ENCODE measurements at places on chromosomes 7 and 10.

GRCh38 chr7:111958896-111959295 is 247.3 kb downstream of the DOCK4 start:
- DNase-seq: no peak
- H3K27ac ChIP-seq: no peak overlapping the region
- no peak overlapping the region for H3K4me3 ChIP-seq
- no peaks in the 10 kb centered on the region for H3K36me3 ChIP-seq
- no peaks in the 10 kb centered on the region for H3K4me1 ChIP-seq
- no peaks in the 10 kb centered on the region for H3K27me3 ChIP-seq

- H3K36me3 ChIP-seq: no peaks in the 10 kb centered on the region
- H3K4me1 ChIP-seq: no peaks in the 10 kb centered on the region
- H3K27me3 ChIP-seq: no peaks in the 10 kb centered on the region
- H3K4me3 ChIP-seq: no peak overlapping the region
- H3K27ac ChIP-seq: no peak overlapping the region
These were observed 65.3 kb downstream of the ALOX5 start for GRCh38 chr10:45439365-45439764.

- no peak overlapping the region for H3K27ac ChIP-seq
- H3K27me3 ChIP-seq: no peaks in the 10 kb centered on the region
- no peak for DNase-seq
- no peak overlapping the region for H3K4me3 ChIP-seq
- no peaks in the 10 kb centered on the region for H3K36me3 ChIP-seq
These were observed 63.8 kb downstream of the PAPSS2 start for GRCh38 chr10:87723500-87723899.

- H3K4me1 ChIP-seq: no peaks in the 10 kb centered on the region
- no peak for DNase-seq
- H3K27ac ChIP-seq: no peak overlapping the region
- no peak overlapping the region for H3K4me3 ChIP-seq
These were observed 101.2 kb downstream of the DNMBP start for GRCh38 chr10:99908512-99908911.

- no peaks in the 10 kb centered on the region for H3K27me3 ChIP-seq
- H3K4me3 ChIP-seq: peak overlapping the region; percentile 55
- H3K4me1 ChIP-seq: peaks cover 6% of the 10 kb centered on the region
- no peaks in the 10 kb centered on the region for H3K36me3 ChIP-seq
- peak; percentile 66 for DNase-seq
- H3K27ac ChIP-seq: no peak overlapping the region
These were observed 85.8 kb upstream of the EGFR start for GRCh38 chr7:54932818-54933543.

DNA sequence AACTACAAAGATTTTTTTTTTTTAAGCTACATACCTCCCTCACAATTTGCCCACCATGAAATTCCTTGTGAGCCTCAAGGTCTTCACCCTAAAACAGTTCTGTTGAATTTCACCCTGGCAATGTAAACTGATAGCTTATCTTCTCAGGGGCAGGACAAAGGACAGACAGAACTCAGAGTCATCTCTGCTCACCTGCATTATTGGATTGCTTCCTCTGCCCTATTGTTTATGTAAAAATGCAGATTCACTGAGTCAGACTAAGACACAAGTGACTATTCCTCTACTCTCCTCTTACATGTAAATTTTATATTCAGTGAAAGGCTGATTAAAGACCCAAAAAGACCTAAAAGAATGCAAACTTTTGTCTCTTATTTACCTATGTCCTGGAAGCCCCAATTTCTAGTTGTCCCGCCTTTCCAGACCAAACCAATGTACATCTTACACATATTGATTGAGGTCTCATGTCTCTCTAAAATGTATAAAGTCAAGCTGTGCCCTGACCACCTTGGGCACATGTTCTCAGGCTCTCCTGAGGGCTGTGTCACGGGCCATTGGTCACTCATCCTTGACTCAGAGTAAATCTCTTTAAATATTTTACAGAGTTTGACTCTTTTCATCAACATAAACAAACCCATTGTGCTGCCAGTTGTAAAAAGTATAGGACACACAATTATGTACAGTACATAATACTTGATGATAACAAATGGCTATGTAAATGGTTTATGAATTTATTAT is 440.2 kb downstream of the HTR7 start:
- no peak for DNase-seq
- H3K4me1 ChIP-seq: no peaks in the 10 kb centered on the region
- no peak overlapping the region for H3K27ac ChIP-seq
- H3K4me3 ChIP-seq: no peak overlapping the region

GRCh38 chr10:98208925-98209324 is 59.1 kb downstream of the LOXL4 start:
- no peak overlapping the region for H3K27ac ChIP-seq
- no peak overlapping the region for H3K4me3 ChIP-seq
- no peak for DNase-seq
- no peaks in the 10 kb centered on the region for H3K36me3 ChIP-seq
- no peaks in the 10 kb centered on the region for H3K27me3 ChIP-seq
- no peaks in the 10 kb centered on the region for H3K4me1 ChIP-seq

GRCh38 chr10:83892737-83893136 is 246.6 kb upstream of the GHITM start:
- H3K4me3 ChIP-seq: no peak overlapping the region
- no peaks in the 10 kb centered on the region for H3K4me1 ChIP-seq
- H3K27ac ChIP-seq: no peak overlapping the region
- DNase-seq: no peak
- no peaks in the 10 kb centered on the region for H3K36me3 ChIP-seq

GRCh38 chr7:100865372-100865911 is 1.7 kb upstream of the TRIP6 start:
- no peak for DNase-seq
- H3K36me3 ChIP-seq: peaks cover 13% of the 10 kb centered on the region
- H3K27me3 ChIP-seq: no peaks in the 10 kb centered on the region
- H3K4me1 ChIP-seq: peaks cover 42% of the 10 kb centered on the region
- peak overlapping the region; percentile 95 for H3K27ac ChIP-seq
- H3K4me3 ChIP-seq: peak overlapping the region; percentile 9

DNA sequence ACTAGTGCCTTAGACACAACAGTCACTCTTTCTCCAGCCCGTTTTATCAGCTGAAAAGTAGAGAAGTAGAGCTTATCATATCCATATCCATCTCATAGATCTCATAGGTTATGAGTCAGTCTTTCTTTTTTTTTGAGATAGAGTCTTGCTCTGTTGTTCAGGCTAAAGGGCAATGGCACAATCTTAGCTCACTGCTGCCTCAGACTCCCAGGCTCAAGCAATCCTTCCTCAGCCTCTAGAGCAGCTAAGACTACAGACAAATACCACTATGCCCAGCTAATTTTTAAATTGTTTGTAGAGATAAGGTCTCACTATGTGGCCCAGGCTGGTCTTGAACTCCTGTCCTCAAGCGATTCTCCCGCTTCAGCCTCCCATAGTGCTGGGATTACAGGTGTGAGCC is 2.5 kb upstream of the PARD3 start:
- no peak for DNase-seq
- no peaks in the 10 kb centered on the region for H3K4me1 ChIP-seq
- H3K27me3 ChIP-seq: no peaks in the 10 kb centered on the region
- H3K27ac ChIP-seq: no peak overlapping the region

DNA sequence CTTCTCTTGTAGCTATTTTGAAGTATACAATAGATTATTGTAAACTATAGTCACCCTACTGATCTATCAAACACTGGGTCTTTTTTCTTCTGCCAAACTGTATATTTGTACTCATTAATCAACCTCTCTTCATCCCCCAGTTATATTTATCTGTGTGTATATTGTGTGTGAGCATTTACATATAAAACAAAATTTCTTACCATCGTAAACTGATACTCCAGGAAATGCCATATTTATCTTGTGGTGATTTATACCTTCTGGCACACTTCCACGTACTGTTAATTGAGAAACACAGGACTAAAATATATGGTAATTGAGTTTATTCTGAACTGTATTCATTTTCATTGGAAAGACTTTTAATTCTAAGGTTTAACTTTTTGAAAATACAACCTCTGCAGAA is 18.9 kb downstream of the ANLN start:
- DNase-seq: no peak
- H3K4me3 ChIP-seq: no peak overlapping the region
- H3K27me3 ChIP-seq: no peaks in the 10 kb centered on the region
- no peaks in the 10 kb centered on the region for H3K36me3 ChIP-seq
- no peaks in the 10 kb centered on the region for H3K4me1 ChIP-seq

DNA sequence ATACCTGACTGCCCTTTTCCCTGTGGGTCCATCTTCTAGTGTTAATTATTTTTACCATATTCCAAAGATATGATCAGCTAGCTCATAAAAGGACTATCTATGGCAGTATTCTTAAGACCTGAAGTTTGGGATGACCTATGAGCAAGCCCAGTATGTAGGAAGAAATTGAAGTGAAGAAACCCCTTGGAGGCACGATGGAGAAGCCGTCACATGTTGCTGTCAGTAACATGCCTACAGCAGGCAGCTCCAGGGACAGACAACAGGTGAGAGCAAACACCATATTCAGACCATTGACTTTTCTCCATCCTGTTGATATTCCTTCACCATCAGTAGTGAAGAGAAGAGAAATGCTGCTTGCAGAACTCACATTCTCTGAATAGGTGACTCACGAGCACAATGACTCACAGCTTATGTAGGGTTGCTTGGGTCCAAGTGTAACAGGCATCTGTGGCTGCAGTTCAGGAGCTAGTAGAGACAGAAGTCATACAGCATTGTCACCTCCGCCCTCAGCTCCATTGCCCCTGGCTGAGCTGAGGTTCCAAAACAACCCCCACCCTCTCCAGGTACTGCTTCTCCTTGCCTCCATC is 8.4 kb upstream of the LYZL2 start:
- no peaks in the 10 kb centered on the region for H3K36me3 ChIP-seq
- no peak overlapping the region for H3K27ac ChIP-seq
- no peaks in the 10 kb centered on the region for H3K4me1 ChIP-seq
- no peak for DNase-seq
- H3K4me3 ChIP-seq: no peak overlapping the region

DNA sequence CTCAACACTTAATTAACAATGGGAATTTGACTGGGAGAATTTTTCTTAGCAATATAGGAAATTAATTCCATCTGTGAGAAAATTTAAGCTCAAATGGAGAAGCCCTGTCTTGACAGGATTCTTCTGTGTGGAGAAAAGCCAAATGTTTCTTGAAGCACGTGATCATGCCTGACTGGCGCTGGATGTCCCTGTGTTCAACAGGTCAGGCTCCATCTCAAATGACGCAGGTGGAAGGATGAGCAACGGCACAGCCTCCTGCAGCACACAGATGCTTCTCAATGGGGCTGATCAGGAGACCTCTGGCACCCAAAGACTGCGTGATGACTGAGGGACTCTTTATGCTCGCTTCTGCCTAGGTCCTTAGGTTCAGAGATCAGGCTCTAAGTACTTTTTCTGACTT is 143.8 kb downstream of the RSU1 start:
- H3K27me3 ChIP-seq: no peaks in the 10 kb centered on the region
- H3K27ac ChIP-seq: no peak overlapping the region
- H3K4me3 ChIP-seq: no peak overlapping the region
- H3K4me1 ChIP-seq: no peaks in the 10 kb centered on the region
- DNase-seq: no peak
- no peaks in the 10 kb centered on the region for H3K36me3 ChIP-seq

DNA sequence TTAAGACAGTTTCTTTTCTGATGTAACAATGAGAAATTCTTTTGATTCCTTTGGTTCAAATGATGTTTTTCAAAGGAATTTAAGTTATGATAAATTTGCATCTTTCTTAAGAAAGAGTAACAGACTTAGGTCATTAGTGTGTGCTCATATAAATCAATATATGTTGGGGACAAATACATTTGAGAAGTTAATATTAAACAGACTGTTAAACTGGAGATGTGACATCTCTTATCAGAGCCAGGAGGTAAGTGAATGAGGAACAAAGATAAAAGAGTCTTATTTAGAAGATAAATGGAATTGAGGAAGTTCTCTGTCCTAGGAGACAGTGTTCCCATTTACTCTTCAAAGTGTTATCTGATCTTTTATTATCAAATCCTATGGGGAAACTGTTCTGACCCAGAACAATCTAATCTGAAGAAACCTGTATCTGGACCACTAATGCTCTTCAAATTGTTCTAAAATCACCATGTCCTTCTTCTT is 104.8 kb upstream of the LAMB4 start:
- no peaks in the 10 kb centered on the region for H3K27me3 ChIP-seq
- peak overlapping the region; percentile 44 for H3K27ac ChIP-seq
- no peak for DNase-seq
- H3K4me1 ChIP-seq: no peaks in the 10 kb centered on the region
- H3K36me3 ChIP-seq: no peaks in the 10 kb centered on the region

DNA sequence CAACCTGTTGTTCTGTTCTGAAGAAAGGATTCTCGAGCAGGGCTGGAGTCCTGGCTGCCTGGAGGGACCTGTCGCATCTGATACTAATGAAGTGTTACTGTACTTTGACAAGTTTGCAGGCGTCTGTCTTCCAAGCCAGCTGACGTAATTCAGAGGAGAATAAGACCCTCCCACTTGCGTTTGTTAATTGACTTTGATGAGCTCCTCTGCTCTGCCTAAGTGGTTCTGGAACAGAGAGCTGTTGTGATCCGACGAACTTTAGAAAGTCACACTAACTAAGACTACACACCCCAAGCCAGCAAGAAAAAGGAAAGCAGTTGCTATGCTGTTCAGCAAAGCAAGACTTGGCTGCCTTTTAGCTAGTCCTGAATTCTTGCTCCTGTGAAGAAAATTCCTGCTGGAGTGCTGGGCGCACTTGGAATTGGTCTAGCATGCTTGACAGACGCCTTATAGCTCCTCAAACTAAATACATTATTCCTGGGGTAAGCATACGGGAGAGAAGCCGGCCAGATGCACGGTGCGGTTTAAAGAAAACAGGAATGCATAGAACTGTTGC is 200.3 kb downstream of the CACNB2 start:
- no peaks in the 10 kb centered on the region for H3K27me3 ChIP-seq
- peak; percentile 54 for DNase-seq
- H3K4me1 ChIP-seq: no peaks in the 10 kb centered on the region
- H3K4me3 ChIP-seq: peak overlapping the region; percentile 5
- H3K27ac ChIP-seq: no peak overlapping the region

DNA sequence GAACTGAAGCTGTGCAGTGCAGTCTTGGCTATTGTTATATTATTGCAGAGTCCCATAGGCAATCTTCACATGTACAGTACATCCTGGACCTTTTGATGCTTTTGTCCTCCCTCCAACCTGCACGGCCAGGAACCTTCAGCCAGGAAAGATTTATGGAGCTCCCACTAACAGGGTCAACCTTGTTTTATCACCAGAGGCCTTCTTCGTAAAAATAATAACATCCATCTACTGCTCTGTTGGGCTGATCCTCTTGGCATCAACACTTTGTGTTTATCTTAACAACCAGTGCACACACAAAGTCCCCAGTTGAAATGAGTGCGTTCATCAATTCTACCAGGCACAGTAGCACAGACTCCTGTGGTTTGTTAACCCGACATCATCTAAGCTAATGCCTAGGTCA is 72.4 kb downstream of the AGMO start:
- no peak for DNase-seq
- H3K27me3 ChIP-seq: no peaks in the 10 kb centered on the region
- no peaks in the 10 kb centered on the region for H3K4me1 ChIP-seq

- H3K4me3 ChIP-seq: peak overlapping the region; percentile 53
- no peaks in the 10 kb centered on the region for H3K36me3 ChIP-seq
- no peaks in the 10 kb centered on the region for H3K27me3 ChIP-seq
- H3K4me1 ChIP-seq: peaks cover 5% of the 10 kb centered on the region
- peak; percentile 60 for DNase-seq
- peak overlapping the region; percentile 61 for H3K27ac ChIP-seq
These were observed 526 bp downstream of the CH25H start for GRCh38 chr10:89206402-89207180.

Measured in Peyer's patch (tissue), 4 donors.